ENCODE measurements at places on chromosomes 16 and 17.

GRCh38 chr17:81838753-81839255 is 4.0 kb upstream of the PPP1R27 start:
- no peak for DNase-seq

GRCh38 chr16:89581861-89582563 is 6.5 kb downstream of the CPNE7 start:
- no peak for DNase-seq

DNA sequence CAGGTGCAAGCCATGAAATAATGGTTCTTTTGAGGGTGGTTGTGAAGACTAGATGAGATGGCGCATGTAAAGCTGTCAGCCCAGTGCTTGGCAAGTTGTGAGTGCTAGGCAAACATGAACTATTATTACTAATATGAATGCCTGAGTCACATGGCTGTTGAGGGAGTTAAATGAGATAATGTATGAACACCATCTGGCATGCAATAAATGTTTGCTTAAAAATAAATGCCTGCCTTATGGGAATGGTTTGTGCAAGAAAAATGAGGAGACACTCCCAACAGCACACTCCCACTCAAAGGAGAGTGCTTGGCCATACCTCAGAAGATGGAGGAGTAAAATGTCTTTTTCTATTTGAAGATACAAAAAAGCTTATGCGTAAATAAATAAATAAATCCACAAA is 3.6 kb downstream of the MAPK3 start:
- DNase-seq: no peak

- DNase-seq: no peak
Measured at GRCh38 chr17:34095106-34095505, 160.0 kb upstream of the CCL2 start.

- DNase-seq: no peak
Measured at GRCh38 chr16:46620266-46621005, 743 bp downstream of the SHCBP1 start.

DNA sequence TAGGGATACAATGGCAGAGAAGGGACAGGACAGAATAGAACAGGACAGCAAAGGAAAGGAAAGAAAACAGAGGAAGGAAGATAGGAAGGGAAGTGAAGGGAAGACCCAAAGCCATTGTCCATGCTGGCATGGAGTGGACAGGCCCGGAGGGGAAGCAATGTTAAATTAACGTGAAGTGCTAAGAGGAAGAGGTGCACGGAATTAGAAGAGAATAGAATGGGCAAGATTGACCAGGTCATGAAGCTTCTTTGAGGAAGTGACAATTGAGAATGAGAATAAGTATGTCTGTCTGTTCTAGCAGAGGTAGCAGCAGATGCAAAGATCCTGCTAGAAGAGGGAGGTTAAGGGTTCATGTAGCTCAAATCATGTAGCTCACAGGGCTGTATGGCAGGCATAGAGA is 117.2 kb downstream of the MAF start:
- DNase-seq: no peak

DNA sequence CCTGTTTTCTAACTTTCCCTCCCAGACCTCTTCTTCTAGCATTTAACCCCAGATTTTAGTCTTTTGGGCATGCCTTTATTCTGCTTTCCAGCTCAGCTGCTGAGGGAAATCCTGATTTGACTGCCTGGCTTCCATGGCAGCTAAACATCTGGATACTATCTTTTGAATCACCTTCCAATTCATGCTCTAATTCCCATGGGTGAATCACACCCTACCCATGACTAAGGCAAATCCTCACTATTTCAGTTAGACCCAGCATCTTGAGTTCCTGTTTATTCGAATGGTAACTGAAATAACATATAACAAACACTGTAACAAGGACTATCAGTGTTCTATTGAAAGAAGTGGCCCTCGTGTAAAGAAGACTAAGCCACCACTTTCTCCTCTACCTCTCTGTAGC is 29.8 kb downstream of the CA10 start:
- DNase-seq: no peak

GRCh38 chr16:50178491-50178941 is 25.4 kb downstream of the TENT4B start:
- DNase-seq: no peak

DNA sequence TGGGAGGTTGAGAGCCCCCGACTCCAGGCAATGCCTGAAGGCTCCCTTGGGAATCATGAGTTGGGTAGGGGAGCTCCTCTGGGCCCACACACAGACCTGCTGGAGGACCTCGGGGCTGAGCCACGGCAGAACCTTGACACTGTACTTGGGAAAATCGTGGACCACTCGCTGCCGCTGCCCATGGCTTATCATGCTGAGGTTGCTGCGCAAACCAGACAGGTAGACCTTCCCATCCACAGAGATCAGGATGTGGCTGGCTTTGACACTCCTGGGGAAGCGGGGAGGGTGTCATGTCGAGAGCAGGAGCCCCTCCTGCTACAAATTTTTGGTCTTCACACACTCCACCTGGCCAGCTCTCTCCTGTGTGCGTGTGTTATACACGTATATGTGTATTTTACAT is 7.2 kb upstream of the LIMD2 start:
- DNase-seq: no peak

- peak; percentile 10 for DNase-seq
Measured at GRCh38 chr16:85798901-85799496, 345 bp downstream of the EMC8 start.

GRCh38 chr16:10812312-10813098 is 6.1 kb downstream of the TVP23A start:
- DNase-seq: no peak

DNA sequence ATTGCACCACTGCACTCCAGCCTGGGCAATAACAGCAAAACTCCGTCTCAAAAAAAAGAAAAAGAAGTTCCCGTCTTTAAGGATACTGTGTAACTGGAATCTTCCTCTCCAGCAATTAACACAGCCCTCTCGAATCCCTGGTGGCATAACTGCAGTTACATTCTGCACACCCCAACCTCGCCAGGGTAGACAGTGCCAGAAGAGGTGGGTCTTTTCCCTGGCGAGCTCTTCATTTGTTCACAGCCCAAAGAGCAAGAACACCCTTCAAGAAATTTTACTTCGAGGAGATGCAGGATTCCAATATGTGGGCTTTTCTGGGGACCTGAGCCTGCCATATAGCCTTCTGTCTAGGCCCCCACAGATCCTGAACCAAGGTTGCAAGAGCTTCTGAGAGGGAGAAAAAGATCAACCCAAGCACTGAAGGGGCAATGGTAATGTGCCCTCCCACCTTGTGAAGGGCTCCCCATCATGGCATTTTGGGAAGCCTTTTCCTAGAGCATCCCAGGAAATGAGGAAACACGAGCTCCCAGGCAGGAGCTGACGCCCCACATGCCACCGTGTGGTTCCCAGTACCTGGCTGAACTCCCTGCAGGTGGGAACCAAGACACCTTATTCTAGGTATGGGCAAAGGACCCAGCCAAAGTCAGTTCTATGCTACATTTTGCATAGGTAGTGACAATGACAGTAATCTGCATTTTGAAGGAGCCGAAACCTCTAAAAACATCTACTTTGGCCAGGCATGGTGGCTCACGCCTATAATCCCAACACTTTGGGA is 26.9 kb downstream of the TK2 start:
- no peak for DNase-seq

DNA sequence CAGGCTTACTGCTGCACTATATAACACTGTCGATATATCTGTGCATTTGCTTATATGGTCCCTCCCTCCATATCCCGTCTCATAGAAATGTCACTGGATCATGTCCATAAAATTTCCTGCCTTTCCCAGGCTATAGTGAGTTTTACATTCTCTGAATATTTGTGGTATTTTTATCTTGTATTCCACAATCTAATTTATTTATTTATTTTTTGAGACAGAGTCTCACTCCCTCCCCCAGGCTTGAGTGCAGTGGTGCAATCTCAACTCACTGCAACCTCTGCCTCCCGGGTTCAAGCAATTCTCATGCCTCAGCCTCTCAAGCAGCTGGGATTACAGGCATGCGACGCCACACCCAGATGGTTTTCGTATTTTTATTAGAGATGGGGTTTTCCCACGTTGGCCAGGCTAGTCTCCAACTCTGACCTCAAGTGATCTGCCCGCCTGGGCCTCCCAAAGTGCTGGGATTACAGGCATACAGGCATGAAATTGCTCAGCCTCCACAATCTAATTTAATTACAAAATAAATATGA is 12.9 kb downstream of the TRIM37 start:
- DNase-seq: no peak

- DNase-seq: no peak
Measured at GRCh38 chr17:53932386-53932785, 109.7 kb downstream of the KIF2B start.

- no peak for DNase-seq
Measured at GRCh38 chr17:66123163-66123562, 68.8 kb downstream of the CEP112 start.

DNA sequence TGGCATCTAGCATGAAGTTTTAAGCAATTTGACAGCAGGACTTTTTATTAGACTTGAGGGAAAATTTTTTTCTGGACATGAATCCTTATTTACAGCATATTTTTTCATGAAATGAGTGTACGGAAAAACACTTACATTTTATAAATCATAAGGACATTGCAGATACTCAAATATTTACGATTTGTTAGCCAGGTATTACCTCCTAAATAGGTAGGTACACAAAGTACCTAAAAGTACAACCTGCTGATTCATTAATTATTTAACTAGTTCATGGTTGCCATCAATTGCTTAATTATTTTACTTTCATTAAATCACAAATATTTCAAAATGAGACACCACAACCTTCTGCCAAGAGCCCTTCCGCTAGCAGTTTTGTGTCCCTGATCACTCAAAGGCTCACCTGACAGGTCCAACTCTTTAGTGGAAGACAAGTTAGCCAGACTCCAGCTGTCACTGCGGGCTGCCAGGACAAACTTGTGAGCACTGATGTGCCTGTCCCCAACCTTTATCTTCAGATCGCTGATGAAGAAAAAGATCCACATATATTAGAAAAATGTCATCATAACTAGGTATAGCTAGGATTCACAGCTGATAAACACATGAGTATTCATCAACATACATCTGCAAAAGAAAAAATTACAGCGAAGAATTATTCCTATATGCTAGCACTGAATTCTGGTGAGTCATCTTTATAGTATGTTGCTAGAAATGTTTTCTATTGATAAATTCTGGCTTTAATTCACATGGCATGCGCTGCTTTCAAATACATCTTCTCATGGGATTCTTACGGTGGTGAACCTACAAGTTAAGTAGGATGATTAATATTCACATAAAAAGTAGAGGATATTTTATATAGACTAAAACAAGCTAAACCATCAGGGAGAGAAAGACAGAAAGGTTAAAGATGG is 28.2 kb downstream of the ANKFY1 start:
- DNase-seq: no peak

DNA sequence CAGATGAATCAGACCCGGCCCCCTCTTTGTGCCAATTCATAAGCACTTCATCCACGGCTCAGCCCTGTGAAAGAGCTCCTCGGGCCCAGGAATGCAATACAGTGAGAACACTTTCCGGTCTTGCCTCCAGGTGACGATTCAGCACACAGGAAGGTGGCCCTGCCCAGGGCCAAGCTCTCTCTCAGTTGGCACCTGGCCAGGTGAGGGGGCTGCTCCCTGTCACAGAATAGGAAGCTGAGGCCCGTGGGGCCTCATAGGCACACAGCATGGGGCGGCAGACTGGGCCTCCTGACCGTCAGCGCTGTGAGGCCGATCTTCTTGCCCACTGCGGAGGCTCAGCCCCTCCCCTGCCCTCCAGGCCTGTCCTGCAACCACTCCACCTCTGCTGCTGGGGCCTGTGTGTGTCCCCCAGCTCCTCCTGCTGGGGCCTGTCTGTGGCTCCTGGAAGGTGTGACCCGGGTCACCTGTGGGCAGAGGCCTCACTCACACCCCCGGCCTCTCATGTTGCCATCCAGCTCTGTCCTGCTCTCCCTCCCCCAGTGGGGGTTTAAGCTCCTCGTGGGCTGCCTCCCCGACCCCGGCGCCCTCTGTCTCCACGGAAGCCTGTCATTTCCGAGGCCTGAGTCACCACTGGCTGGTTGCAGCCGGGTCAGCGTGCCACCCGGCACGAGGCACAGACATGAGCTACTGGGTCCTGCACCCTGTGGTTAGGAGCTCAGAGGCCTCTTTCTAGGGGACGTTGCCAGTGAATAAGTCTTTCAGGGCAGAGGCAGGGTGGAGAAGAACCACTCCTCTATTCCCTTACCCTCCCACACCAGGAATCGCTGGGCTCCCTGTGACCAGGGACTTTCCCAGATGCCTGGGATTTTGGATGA is 114.4 kb downstream of the SEC14L1 start:
- DNase-seq: no peak

- no peak for DNase-seq
Measured at GRCh38 chr16:27399969-27400368, 2.0 kb upstream of the IL21R start.

DNA sequence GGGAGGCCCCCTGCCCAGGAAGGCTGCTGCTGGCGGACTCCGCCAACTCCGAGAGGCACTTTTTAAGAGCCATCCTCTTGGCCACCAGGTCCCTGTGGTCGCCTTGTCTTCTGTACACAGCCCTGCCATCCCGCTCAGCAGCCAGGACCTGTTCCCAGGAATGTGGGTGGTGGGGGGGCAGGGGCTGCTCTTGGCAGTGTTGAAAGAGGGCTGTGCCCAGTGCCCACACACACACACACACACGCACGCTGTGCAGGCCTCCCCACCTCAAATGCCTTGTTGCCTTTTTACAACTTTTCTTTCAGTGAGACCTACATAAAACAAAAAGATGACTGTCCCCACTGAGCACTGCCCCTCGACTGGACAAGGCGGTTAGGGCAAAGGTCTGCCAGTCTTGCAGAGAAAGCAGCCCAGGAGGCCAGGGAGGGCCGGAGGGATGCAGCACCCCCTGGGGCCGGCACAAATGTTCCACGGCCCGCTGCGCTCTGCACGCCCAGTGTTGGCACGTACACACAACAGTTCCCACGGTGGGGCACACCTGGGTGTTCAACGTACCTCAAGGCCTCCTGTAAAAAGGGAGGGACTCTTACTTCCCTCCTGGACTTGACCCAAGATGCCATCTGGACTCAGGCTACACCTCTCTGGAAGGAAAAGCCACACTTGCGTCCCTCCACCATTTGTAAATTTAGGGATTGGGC is 18.5 kb upstream of the PITPNA start:
- no peak for DNase-seq

DNA sequence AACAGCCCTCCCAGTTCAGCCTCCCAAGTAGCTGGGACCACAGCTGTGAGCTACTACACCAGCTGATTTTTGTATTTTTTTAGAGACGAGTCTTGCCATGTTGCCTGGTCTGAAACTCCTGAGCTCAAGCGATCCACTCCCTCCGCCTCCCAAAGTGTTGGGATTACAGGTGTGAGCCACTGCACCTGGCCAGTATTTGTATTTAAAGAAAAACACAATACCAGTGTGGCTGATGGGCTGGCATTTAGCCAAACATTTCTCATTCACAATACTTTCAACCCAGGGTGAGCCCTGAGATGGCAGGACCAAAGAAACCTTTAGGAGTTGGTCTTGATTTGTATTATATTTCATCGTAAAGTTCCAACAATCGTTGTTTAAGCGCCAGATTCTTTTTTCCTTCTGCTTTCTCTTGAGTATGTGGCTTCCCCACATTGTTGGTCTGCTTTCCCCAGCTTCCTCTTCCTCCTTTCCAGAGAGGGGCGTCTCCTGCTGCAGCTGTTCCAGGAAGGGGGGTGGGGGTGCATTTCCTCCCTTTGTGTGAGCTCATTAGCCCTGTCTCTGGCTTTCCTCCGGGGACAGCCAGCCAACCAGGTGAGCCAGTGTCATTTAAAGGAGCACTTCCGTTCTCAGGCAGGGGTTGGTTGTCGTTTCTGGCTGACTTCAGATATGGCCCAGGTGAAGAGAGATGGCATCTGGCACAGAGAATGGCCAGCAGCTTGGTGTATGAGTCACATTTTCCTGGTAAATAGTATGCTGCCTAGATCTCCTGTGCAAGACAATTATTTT is 79.9 kb downstream of the GPRC5B start:
- DNase-seq: peak; percentile 32
